GM23338 (cell line): ENCODE measurements at places on chromosomes 11 and 22.

- no peak for DNase-seq
These were observed 95.3 kb upstream of the USP47 start for GRCh38 chr11:11746449-11746848.

GRCh38 chr11:68373189-68373814 lies 60.9 kb downstream of the LRP5 start:
- no peak for DNase-seq

- DNase-seq = no peak
These were observed 15.6 kb upstream of the EMID1 start for GRCh38 chr22:29190051-29190450.

GRCh38 chr22:26610072-26610958 lies 7.5 kb downstream of the CRYBB1 start:
- DNase-seq = no peak

DNA sequence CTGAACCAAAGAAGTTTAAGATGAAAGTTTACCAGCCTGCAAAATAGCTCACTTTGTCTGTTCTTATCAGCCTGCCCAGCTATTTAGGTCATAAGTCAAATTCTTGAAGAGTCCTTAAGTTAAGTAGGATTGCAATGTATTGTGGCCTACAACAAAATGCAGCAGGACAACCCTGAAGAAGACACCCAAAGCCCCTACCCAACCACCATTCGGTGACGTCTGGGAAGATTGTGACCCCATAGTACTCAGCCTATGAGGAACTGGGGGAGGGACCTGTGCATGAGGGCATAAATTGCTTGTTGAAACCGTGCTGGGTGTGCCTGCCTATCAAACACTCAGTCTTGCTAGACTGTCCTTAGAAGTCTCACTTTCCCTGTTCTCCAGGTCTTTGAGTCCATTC lies 50.5 kb upstream of the FDX1 start:
- DNase-seq = no peak

DNA sequence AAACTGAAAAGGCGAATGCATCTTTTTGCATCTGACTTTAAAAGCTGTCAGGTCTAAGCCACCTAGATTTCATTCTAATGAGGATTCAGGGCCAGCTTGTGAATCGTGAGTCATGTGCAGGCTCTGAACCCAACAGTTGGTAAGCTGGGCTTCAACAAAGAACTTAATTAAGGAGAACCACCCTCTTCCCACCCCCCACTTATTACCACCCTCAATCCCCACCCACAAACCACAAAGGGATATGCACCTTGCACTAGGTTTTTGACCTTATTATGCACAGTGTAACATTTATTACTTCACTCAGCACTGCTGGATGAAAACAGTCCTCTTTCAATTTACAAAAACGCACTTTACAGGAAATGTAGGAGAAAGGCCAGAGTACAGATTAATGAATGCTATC lies 94.1 kb upstream of the LIN7C start:
- no peak for DNase-seq

DNA sequence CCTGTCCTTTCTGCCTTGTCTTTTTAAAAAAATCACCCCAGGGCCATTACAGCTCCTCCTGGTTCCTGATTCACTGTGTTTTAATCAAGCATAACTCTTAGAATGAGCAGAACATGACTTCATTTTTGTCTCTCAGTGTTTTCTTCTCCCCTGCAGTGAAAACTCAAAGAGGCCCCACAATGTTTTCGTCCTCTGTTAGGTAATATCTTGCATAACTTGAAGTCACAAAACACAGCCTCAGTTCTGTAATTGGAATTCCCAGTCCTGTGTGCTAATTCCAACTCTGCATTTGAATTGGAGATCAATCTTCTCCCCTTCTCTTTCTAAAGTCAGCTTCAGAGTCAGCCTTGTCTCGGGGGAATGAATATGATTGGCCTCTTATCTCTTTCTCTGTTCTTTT lies 186.5 kb upstream of the NAV2 start:
- DNase-seq = no peak

- DNase-seq = no peak
These were observed 141.0 kb downstream of the CRYBB2 start for GRCh38 chr22:25360411-25360810.

GRCh38 chr11:128261011-128261421 lies 326.3 kb downstream of the ETS1 start:
- DNase-seq = no peak
